Brain microvascular endothelial cell (primary cell): ENCODE measurements at places on chromosomes 1 and 21.

GRCh38 chr1:228073061-228073856 is 9.2 kb upstream of the ARF1 start:
- no peak for DNase-seq

DNA sequence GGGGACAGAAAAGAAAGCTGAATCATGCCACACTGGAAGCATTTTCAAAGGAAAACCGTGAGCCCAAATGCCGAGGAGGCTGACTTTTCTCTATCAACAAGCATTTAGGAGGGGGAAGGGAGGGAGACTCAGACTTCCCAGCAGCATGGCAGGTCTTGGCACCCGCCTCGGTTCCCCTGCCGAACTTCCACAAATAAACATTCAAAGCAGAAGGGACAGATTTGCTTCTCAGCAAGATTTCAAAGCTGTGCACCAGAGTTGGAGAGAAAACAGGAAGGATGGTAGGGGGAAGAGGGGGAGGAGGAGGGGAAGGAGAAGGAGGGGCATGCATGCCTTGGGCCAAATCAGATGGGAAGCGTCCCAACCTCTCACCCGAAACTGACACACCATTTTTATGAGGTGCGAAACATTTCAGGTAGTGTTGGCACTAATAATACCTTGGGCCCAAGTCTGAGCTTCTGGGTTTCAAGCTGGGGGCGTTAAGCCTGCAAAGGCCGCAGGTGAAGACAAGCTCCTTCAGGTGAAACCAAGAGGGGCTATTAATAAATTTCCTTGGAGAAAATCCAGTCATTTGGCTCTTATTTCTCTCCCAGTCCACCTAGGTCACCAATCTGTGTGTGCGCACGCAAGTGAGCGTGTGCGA is 26.4 kb downstream of the ABCA4 start:
- peak; percentile 68 for DNase-seq

- DNase-seq = no peak
Observed at GRCh38 chr1:5865056-5865455, 127.2 kb downstream of the NPHP4 start.

DNA sequence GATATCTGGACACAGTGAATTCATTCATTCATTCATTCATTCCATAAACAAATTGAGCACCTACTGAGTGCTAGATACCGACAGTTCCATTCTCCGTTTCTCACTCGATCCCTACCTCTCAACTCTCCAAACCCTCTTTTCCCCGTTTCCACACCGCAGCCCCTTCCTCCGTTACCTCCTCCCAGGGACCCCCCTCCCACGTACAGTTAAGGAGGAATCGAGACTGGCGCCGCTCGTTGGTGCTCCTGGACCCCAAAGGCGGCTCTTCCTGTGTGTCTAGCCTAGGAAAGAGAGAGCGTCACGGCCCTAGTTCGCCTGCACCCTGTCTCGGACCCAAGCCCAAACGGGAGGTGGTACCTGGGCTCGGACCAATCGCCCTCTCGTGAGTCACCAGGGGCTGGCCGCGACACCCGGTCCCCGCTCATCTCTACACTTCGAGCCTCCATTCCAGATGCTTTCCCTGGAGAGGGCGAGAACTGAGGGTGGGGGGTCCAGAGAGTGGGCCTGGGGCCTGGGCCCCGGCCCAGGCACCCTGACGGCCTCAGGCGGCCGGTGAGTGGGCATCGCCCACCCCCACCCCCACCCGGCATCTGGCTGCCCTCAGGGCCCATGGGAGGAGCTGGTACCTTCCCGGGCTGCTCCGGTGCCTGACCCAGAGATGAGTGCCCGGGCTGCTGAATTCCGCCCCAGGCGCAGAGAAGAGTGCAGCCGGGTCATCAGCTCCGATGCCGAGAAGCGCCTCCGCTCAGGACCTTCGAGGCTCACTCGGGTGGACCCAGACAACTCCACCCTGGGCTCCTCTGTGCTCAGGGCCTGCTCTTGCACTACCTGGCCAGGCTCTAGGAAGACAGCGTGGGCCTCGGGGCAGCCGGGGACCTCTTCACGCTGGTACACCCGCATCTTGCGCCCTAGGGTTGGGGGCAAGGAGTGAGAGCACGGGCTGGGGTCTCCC is 4.9 kb downstream of the ARHGEF19 start:
- DNase-seq = no peak

DNA sequence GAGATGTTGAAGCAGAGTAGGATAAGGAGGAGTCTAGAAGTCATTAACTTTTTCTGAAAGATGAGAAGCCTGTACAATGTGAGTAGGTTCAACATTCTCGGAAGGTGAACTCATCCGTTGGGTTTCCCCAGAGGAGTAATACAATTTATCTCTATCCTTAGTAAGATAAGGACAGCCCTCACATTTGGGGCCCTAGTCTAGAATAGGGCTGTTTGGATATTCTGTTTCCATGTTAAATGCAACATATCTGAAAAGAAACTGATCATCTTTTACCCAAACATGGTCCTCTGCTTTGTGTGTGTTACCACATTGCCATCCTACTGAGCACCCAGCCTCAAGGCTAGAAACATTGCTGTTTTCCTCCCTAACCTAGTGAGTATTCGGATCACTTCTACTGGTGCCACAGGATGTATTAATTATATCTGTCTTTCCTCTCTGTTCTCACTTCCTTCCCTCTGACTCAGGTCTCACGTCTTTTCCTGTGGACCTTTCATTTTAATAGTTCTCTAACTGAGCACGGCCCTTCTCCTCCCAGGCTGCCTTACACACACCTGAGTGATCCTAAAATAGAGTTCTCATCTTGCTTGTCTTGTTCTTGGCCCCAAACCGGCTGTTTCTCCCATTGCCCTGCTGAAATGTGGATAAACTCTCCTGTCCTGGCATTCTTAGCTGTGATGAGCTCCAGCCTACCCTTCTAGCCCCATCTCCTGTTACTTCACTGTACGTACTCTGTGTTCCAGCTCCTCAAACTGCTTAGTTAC is 91.7 kb downstream of the CDC14A start:
- peak; percentile 66 for DNase-seq

GRCh38 chr1:89786628-89787214 is 34.1 kb upstream of the LRRC8D start:
- no peak for DNase-seq

DNA sequence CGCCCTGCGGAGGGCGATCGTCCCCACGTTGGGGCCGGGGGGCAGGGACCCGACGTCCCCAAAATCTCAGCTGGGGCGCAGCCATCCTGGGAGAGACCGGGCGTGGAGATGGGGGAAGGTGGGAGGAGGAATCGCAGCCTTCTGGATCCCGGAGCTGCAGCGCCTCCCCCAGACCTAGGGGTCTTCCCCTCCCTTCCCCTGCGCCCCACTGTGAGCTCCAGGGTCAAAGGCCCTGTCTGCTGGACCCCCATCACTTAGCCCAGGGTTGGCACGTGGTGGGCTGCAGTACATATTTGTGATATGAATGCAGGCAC is 90.2 kb upstream of the VAMP3 start:
- no peak for DNase-seq

- no peak for DNase-seq
Observed at GRCh38 chr1:219924342-219924741, 4.0 kb downstream of the SLC30A10 start.

DNA sequence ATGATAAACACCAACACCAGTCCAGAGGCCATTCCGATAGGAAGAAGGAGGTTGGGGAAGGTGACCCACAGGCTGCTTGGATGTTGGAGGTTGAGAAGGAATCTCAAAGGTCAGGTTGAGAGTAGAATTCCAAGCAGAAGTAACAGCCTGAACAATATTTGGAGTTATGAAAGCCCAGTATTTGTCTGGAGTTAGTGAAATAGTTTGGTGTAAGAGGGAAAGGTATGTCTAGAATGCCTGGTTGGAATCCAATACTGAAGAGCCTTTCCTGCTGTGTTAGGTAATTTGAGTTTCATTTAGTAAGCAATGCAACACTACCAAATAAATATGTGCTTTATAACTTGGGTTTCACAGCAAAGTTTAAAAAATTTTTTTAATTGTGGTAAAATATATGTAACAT is 70.5 kb upstream of the MCOLN3 start:
- no peak for DNase-seq

- DNase-seq = no peak
Observed at GRCh38 chr1:232423591-232423990, 206.3 kb downstream of the SIPA1L2 start.

DNA sequence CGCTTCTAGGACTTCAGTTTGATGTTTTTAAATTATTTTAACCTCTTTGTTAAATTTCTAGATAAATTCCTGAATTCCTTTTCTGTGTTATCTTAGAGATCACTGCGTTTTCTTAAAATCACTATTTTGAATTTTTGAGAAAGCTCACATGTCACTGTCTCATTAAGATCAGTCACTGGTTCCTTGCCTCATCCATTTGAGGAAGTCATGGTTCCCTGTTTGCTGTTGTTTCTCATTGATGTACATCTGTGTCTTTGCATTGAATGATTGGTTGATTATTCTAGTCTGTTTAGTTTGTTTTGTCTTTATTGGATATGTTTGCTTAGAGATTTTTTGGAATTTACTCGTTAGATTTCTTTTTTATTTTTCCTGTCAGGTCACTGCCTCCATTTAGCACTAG is 50.1 kb downstream of the CRP start:
- no peak for DNase-seq

GRCh38 chr1:118442214-118442613 is 257.2 kb upstream of the SPAG17 start:
- DNase-seq = no peak

DNA sequence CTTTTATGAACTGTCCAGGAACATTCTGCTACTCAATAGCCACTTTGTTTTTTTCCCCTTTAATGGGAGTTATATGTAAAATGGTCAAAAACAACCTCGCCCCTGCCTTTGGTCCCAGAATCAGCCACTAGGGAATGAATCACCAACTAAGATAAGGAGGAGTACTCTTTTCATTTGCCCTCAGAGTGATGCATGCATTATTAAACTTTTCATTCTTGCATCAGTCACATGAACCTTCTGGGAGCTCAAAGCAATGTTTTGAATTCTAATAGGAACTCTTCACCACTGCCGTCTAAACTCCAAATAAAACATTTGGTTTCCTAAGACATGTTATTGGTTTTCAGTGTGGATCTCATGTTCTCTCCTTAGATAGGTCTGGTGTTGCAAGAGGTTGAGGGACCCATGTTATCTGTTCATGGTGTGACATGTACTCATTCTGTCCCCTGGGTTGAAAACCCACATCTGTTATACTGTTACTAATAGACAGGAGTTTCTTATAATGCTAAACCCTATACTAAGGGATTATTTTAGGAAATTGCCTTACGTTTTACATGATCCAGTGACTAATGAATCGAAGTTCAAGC is 17.8 kb upstream of the HSD17B7 start:
- DNase-seq = no peak

DNA sequence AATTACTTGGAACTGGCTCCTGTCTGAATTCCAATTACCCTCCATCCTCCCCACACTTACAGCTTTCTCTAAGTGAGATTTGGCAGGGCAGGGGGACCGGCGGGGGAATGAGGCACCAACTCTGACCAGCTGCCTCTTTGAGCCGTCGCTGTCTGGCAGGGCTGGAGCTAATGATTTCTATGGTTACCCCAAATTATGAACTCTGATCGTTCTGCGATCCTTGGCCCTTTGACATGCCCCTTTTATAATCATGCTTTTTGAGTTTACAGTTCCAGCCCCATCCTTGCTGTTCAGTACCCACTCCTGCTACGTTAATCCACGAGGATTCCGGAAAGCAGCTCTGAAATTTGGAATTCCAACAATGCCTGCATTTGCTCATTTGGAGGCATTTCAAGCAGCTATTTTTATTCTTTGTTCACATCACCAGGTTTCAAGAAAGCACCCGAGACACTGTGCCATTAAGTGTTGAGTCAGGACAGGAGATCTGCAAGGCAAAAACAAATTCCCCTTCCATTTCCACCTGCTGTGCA is 54.6 kb upstream of the LBR start:
- DNase-seq = no peak

GRCh38 chr21:31927689-31928353 is 55.0 kb downstream of the HUNK start:
- DNase-seq = no peak

DNA sequence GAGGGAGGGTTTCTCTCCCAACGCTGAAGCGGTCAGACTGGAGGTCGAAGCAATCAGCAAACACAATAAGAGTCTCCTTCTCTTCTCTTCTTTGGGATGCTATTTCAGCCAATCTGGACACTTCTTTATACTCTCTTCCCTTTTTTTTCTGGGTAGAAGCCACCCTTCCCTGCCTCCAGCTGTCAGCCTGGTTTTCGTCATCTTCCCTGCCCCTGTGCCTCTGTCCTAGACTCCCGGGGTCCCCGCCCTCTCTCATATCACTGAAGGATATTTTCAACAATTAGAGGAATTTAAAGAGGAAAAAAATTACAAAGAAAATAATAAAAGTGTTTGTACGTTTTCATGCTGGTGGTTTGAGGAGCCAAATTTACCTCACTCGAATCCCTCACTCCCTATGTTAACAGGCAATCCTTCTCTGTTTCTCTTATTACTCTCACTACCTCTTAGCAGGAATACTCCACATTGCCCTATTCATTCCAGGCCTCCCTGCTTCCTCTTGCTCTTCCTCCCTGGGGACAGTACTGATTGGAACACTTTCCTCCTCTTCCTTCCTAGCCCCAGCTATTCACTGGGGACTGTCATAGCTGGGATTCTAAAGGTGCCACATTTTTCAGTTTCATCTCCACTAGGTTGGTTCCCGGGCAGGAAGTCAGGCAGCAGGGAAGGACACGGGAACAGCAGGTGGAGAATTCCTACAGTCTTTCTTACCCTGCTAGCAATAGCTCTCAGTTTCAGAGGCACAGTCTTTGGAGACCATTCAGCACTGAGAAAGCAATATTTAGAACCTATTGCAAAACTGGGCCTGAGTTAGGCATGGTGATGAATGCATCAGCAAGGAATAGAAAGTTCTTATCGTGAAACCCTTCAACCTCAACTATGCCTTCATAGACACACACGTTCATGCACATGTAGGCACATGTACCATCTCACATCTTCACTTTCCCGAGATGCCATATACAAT is 288.0 kb downstream of the PBX1 start:
- DNase-seq = no peak

- no peak for DNase-seq
Observed at GRCh38 chr21:31072533-31072932, 34.3 kb upstream of the KRTAP19-8 start.

DNA sequence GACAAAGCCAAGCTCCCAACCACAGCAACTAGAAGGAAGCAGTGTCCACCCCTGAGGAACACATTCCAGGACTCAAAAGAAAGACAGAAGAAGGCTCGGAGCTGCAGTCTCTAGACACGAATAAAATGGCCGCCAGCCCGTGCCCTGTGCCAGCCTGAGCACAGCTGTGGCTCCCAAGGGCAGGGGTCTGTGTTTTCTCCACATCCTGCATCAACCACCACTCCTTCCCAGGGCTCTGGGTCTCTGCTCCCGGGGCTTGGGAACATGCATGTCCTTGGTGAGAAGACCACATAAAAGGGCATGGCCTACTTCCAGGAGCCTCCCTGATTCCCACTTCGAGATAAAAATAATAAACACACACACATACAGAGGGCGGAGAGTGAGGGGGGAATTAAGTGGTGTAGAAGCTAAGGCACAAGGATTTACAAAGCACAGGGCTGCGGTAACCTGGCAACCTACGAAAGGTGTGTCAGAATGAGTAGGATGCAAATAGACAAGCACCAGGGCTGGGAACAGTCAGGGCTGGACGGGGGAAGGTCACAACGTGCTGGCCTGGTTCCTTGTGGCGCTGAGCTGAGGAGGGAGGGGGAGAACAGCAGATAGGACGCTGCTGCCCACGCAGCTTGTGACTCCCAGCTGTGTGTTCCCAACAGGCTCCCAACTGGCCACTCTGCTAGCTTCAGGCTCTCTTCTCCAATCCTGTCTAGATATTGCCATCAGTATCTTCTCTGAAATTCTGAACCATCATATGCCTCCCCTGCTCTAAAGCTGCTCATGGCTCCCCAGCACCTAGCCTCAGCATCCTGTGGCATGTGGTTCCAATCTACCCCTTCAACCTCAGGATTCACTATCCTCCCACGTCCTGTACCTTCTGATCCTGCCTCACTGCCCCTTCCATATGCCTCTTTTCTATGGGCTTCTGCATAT is 72.5 kb downstream of the CD34 start:
- peak; percentile 32 for DNase-seq
